ENCODE measurements at places on chromosomes 16 and 17.

DNA sequence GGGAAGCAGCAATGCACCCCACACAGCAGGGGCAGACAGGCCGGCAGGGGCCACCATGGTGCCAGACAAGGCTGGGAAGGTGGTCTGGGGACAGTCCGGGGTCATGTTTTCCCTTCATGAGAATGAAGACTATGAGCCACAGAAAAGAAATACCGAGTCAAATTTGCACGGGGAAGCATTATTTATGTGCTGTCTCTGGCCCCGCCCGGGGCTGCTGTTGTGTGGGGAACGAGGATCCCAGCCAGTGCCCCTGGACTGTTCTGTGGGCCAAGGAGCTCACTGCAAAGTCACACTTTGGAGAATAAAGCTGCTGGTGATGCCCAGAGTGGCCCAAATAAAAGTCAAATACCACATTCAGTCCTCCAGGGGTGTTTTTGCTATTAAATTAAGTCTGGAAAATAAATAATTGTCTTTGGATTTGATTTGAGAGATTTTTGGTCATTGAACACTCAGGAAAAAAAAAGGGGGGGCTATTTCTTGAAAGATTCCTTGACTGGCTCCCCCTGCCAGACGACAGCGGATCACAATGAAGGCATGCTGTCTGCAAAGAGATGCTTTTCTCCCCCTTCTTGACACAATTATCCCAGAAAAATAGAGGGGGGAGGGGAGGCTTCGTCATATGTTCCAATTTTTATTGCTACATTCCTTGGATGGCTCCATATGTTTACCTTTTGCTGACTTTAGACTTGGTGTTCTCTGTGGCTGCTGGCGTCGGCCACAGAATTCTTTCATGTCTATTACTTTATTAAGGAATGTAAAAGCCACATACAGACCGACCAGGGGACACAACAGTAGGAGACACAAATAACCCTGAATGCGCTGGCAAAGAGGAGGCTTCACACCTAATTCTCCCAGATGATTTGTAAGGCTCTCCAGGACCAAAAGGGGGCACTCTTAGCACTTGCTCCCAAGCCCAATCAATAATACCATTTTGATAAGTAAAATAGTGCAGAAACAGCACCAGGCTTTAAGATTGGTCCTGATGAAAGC lies 27.1 kb upstream of the ANKFN1 start:
- DNase-seq, result no peak

DNA sequence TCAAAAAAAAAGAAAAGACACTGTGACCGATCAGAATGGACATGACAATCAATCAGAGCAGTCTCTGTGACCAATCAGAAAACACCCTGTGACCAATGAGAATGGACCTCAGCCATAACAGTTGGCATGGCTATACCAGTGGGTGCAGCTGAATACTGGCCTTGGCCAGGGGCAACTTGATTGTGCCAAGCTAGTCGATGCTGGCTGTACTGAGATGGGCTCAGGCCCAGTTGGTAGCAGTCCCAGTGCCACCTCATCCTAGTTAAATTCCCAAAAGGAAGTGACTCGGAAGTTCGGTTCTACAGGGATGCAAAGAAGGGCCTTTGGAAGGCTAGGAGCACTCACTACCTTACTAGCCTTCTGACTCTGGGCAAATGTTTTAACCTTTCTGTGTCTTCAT lies 37.2 kb upstream of the BCO1 start:
- no peak for DNase-seq

- no peak for DNase-seq
Observed at GRCh38 chr16:66274335-66275110, 92.0 kb upstream of the CDH5 start.

GRCh38 chr16:19497176-19497575 lies 24.7 kb downstream of the GDE1 start:
- no peak for DNase-seq

DNA sequence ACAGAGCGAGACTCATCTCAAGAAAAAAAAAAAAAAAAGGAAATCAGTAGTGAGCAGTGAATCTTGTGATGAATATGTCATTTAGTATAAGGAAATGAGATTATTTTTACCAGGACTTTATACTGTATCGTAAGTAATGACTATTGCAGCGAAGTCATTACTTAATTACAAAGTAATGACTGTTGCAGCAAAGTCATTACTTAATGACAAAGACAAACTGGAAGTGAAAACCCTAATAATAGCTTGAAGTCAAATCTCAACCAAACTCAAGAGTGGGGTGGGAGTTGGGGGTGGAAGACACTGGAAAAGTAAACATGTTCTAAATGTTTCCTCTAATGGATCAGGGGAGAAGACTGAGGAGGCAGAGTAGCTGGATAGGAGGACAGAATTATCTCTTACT lies 76.5 kb downstream of the ARHGAP44 start:
- DNase-seq, result no peak

- DNase-seq, result no peak
Observed at GRCh38 chr17:28127196-28127595, 84.7 kb downstream of the NLK start.
